ENCODE measurements at places on chromosomes 3 and 15.

- DNase-seq, result no peak
Observed at GRCh38 chr3:104856741-104857140, 510.0 kb upstream of the ALCAM start.

DNA sequence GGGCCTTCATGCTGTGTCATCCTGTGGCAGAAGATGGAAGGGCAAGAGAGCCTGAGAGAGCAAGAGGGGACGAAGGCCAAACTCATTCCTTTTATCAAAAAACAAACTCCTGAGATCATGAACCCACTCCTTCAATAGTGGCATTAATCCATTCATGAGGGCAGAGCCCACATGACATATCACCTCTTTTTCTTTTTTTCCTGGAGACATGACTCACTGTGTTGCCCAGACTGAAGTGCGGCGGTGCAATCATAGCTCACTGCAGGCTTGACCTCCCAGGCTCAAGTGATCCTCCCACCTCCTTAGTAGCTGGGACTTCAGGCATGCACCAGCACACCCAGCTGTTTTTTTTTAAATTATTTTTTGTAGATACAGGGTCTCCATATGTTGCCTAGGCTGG, 92.0 kb upstream of the RNU6-1 start:
- no peak for DNase-seq

DNA sequence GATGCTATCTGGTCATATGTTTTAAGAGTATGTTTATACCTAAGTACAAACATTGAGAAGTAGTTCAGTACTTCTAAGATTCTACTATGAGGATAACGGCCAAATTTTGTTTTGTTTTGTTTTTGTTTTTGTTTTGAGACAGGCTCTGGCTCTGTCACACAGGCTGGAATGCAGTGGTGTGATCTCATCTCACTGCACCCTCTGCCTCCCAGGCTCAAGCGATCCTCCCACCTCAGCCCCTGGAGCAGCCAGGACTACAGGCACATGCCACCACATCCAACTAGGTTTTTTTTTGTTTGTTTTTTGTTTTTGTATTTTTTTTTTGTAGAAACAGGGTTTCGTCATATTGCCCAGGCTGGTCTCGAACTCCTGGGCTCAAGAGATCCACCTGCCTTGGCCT, 47.5 kb upstream of the RPS17 start:
- no peak for DNase-seq

DNA sequence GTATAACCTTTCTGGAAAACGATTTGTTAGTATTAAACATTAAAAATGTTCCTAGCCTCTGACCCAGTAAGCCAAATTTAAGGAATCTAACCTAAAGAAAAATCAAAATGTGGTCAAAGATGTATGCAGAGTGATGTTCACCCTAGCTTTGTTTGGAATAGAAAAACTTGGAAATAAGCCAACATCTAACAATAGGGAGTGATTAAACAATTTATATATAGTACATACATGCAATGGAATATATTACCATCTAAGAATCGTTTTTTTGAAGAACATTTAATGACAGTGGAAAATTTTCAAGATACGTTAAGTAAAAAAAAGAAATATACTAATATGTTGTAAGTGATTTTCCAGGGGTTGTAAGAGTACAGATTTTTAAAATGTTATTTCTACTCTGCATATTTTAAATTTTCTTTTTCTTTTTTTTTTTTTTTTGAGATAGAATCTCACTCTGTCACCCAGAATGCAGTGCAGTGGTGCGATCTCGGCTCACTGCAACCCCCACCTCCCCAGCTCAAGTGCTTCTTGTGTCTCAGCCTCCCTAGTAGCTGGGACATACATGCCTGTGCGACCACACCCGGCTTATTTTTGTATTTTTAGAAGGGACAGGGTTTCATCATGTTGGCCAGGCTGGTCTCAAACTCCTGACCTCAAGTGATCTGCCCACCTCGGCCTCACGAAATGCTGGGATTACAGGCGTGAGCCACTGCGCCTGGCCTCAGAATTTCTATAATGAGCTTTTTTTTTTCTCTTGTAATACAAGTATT, 54.9 kb downstream of the ANP32A start:
- DNase-seq, result no peak

DNA sequence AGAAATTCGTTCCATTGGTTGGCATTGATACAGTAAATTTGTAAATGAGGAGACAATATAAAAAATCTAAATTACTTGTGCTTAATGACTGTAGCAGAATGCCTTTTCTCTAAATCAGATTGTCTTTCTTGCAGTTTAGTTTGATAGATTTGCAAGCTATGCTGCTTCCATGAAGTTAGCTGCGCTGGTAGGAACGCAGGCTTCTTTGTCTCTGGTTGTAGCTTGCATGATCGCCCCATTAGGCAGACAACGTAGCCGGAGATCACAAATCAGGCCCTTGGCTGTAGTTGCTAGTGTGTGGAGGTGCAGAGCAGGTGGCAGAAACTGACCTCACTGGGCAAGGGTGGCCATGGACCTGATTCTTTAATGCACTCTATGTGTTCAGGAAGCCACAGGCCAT, 6.1 kb downstream of the ZIC1 start:
- DNase-seq, result no peak

DNA sequence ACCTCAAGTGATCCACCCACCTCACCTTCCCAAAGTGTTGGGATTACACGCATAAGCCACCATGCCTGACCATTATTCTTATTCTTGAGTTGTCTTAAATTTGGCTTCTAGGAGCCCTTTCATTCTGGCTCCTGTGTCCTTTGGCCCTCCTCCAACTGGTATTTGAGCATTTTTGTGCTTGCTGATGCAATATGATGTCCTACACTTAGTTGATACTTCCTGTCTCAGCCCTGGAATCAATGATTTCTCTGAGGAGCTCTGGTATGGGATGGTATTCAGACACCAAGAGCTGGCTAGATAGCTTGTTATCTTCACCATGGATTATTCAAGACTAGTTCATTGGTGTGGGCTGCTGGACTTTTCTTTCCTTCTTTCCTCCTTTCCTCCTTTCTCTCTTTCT, 25.4 kb downstream of the ZNF621 start:
- DNase-seq, result no peak
